Activated T-cell treated with anti-CD3 and anti-CD28 coated beads, Interleukin-2, amount 50 U/mL, for 48 hours (primary cell): ENCODE measurements at places on chromosomes 2 and 18.

GRCh38 chr2:100887713-100888495, 68.0 kb downstream of the NPAS2 start:
- no peak for DNase-seq

DNA sequence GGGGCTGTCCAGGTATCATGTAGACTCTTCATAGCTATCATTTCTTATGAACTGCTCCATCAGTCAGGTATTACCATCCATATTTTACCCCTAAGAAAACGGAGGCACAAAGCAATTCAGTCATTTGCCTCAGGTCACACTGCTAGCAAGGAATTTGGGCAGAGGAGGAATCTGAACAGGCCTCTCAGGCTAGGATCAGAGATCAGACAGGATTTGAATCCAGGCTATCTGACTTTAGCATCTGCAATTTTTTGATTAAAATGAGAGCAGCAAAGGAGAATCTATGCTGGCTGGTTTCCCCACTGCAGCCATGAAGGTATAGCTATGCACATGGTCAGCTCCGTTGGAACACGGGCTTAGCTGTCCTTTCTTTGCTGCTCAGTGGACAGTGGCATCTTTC, 60.1 kb downstream of the TACR1 start:
- DNase-seq = no peak

- peak; percentile 76 for DNase-seq
Measured at GRCh38 chr2:98134172-98135005, 47.4 kb downstream of the VWA3B start.

DNA sequence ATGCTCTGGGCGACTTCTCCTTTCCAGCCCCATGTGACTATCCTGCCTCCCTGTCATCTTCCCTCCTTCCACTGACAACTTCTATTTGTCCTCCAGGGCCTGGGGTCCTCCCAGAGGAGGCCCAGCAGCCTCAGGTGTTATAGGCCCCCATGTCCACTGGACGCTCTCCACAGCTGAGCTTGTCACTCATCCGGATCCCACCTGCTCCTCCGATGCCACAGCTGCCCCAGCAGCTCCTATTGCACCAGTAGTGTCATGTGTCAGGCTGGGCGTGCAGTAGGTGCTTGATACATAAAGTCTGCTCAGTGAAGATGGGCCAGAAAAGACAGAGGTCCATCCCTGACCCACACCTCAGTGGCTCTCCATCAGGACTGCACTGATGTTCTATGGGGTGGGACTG, 305.7 kb upstream of the MYT1L start:
- no peak for DNase-seq

GRCh38 chr18:3660739-3661515, 211.0 kb downstream of the TGIF1 start:
- no peak for DNase-seq

DNA sequence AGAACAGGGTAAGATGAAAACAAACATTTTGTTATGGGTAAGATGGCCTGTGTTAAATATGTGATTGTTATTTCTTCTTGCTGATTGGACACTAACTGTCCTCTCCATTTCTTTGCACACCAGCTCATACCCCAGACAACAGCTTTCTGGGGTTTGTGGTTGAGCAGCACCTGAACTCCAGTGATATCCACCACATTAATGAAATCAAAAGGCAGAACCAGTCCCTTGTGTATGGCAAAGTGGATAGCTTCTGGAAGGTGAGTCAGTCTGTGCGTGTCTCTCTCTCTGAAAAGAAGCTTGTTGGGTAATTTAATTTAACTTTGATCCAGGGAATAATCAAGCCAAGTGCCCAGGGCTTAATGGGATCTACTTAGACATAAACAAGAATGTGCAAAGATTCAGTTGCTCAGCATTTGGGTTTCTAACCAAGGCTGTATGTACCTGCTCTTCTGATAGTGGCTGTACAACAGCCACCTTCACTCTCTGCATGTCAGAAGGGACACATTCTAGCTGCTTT, 108.3 kb downstream of the MGAT5 start:
- DNase-seq = no peak

GRCh38 chr2:200635251-200635650, 49.4 kb downstream of the AOX1 start:
- no peak for DNase-seq

DNA sequence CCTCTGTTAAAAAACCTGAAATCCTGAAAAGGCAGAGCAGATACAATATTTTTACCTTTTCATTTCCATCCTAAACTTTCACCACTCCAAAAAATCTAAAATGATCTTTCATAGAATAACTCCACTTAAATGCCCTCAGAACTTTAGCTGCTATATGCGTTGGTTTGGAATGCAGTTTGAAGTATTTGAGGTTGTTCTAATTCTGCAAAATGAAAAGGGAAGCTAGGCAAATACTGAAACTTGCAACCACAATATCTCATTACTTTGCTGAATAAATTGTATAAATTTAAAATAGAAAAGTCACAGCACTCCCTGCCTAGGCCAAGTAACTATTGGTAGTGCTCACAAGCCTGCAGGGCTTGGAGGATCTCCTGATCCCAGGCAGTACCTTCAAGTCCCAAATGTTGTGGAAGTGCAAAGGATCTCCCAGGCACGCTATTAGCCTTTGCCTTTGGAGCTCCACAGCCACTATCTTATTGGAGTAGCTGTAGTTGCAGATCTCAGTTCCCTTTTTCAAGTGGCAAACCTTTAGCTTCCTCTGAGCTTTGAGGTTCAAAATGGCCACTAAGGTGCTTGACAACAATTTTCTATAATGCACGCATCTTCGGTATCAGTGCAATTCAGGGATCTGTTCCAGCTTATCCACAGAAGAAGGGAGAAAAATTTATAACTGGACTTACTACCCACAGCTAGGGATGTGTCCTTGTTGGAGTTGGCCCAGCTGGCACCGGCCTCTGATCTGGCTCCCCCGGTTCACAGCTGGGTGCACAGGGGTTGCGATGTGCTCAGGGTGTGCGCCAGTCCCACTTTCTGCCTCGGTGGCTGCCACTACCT, 43.4 kb upstream of the ANKRD62 start:
- DNase-seq = no peak
